DMS53 (cell line): ENCODE measurements at places on chromosomes 7 and 10.

DNA sequence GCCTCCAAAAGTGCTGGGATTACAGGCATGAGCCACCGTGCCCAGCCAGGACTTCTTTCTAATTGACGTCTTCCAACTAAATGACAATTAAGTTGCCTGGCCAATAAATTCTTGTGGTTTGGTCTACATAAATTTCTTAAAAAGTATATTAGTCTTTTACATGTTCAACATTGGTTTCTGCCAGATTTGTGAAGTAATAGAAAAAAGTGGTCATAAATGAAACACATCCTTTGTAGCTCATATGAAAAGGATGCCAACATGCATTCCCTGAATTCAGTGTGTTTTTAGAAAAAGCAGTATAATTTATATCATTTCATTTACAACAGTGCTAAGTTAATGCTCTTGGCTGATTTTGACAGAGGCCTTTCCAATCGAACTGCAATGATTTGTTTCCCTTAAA is 215.0 kb downstream of the TAX1BP1 start:
- no peak for DNase-seq

DNA sequence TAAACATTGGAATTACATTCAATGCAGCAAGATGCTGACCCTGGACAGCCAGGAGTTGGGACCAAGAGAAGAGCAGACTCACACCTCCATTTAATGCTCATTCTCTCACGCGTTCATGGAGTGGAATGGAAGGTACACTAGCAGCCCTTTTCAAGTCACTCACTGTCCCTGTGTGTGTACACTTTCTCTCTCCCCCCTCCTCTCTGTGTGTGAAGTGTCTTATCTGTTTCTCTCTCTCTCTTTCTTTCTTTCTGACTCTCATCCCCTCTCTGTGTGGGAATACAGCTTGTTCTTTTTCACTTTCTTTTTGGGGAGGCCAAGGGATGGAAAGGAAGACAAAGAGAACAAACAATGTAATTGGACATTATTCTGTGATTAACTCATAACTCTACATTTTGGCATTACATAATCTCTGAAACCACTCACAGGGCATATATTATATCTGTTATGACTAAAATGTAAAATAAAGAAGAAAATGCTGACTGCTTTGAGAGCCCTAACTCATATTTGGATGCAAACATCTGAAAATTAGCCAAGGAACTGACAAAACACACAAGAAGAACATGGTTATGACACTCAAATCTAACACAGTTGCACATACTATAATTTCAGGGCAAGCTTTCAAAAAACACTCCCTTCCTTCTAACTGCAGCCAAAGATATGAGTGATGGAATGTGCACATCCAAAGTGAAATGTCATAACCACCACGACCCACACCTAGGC is 188.8 kb downstream of the PARD3 start:
- DNase-seq: no peak

GRCh38 chr10:46198516-46198915 is 88.3 kb upstream of the ANTXRL start:
- peak; percentile 11 for DNase-seq

DNA sequence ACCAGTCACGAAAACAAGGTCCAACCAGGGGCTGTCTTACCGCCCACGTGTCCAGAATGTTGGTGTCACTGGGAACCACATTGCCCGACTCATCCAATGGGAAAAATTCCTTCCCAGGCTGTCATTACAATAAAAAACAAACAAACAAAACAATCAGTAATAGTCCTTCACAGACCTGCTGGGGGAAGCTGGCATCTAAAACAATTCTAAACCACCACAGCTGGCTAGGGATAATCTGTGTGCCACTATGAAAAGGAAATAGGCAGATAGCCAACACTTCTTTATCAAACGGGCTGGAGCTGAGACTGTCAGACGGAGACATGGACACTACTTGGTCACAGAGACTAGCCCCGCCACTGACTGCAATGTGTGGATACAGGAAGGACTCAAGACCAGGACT is 9.2 kb downstream of the AKR1B1 start:
- DNase-seq: peak; percentile 53

DNA sequence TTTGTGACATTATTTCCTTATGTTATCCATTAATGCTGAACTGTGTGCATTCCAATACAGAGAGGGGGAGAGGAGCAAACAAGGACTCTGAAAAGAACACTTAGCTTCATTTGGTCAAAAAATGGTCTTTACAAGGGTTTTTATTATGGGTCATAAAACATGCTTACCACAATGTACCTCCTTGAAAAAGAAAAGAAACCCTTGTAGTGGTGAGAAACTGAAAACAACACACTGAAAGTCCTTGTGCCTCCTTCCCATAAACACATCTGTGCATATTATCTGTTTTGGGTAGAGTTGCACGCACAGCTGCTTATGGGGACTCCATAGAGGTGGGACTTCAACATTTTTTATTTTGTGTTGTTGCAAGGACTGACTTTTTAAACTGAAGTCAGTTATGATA is 98.7 kb downstream of the CDK6 start:
- no peak for DNase-seq

- DNase-seq: peak; percentile 83
Measured at GRCh38 chr7:102279537-102280400, 6.9 kb upstream of the SH2B2 start.

GRCh38 chr10:16259726-16260125 is 177.1 kb upstream of the PTER start:
- DNase-seq: no peak

DNA sequence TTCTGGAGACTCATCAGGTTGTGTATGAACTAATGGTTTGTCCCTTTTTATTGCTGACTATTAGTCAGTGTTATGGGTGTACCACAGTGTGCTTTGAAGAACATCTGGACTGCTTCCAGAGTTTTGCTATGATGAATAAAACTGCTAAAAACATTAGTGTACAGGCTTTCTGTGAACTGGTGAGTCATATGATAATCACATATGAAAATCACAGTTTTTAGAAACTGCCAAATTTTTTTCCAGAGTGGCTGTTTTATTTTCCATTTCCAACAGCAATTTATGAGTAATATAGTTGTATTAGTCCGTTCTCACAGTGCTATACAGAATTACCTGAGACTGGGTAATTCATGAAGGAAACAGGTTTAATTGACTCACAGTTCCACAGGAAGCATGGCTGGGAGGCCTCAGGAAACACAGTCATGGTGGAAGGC is 281.2 kb upstream of the VSTM2A start:
- DNase-seq: no peak

DNA sequence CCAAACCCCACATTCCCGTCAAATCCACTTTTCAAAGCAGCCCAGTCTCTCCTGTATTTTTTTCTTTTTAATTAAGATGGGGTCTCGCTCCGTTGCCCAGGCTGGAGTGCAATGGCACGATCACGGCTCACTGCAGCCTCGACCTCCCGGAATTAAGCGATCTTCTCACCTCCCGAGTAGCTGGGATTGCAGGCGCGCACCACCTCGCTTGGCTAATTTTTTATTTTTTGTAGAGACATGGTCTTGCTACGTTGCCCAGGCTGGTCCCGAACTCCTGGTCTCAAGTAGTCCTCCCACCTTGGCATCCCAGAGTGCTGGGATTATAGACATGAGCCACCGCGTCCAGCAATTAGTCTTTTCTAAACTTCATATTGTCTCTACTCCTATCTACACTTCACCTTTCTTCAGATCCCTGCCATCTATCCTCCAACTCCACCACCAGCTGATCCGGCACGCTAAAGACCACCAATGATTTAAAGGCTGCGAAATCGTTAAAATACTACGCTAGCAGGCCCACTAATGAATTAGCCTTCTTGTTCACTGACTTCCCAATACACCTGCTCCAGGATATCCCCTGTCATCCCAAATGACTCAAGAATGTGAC is 525 bp upstream of the CHUK start:
- no peak for DNase-seq

DNA sequence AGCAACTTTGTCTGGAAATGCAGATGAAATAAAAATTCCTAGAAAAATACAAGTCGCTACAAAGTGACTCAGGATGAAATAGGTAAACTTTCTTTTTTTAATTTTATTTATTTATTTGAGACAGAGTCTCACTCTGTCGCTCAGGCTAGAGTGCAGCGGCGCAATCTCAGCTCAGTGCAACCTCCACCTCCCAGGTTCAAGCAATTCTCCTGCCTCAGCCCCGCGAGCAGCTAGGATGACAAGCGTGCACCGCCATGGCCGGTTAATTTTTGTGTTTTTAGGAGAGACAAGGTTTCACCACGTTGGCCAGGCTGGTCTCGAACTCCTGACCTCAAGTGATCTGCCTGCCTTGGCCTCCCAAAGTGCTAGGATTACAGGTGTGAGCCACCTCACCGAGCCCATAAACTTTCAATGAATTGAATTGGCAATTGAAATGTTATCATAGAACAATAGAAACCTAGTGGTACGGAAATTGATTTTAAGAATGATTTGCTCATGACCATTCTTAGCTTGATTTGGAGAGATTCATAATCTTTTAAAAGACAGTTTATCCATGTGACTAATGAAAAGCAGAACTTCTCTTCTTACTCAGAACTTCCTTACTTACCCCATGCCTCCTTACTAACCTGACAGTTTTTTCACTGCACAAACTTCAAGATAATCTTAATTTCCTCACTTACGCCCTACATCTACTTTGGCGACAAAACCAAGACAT is 161.7 kb downstream of the FAM107B start:
- DNase-seq: no peak

GRCh38 chr7:150871601-150872000 is 19.3 kb downstream of the AOC1 start:
- DNase-seq: no peak

DNA sequence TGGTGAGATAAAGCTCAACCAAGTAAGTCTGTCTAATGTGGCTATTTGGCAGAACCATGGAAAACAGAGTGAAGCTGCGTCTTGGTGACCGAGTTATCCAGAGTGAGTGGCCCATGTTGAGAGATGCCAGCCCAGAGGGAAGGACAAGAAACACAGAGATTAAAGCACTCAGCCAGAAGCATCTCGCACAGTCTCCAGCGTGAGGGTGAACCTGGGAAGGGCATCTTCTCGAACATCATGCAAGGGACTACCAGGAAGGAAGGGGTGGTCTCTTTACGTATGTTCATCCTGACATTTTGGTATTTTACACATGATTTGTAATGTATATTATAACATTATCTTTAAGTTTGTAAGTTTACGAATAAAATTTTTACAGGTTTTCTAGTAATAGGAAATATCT is 146.4 kb downstream of the TCERG1L start:
- no peak for DNase-seq

- DNase-seq: no peak
Measured at GRCh38 chr10:102656026-102656425, 11.7 kb downstream of the TRIM8 start.

DNA sequence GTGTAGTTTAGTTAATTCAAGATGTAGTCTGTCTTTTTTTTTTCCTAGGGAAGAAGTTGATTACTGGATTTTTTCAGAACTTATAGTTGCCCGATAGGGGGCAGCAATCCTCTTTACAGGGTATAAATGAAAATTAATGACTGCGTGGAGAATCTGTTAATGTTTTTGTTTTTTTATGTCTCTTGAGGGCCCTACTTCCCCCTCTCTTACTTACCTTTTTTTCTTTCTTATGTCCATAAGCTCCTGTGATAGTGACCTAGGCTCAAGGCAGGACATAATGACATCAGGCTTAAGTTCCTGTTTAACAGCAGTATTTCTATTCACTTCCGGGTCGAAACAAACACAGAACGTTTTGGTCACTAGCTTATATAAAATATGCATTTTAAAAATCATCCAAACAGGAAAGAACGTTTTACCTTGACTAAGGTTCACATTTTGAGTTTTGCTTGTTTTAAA is 18.8 kb downstream of the CDC123 start:
- peak; percentile 86 for DNase-seq
